ENCODE measurements at places on chromosomes 16 and 17.
A peak's percentile ranks its signal among the peaks of the same experiment; 100 is the strongest.

- DNase-seq, result no peak
Measured at GRCh38 chr16:86946981-86947380, 368.6 kb downstream of the FOXL1 start.

- DNase-seq, result no peak
Measured at GRCh38 chr16:55010492-55011160, 80.0 kb downstream of the IRX5 start.

GRCh38 chr16:30820952-30821421 is 34.0 kb upstream of the ZNF629 start:
- DNase-seq, result no peak

DNA sequence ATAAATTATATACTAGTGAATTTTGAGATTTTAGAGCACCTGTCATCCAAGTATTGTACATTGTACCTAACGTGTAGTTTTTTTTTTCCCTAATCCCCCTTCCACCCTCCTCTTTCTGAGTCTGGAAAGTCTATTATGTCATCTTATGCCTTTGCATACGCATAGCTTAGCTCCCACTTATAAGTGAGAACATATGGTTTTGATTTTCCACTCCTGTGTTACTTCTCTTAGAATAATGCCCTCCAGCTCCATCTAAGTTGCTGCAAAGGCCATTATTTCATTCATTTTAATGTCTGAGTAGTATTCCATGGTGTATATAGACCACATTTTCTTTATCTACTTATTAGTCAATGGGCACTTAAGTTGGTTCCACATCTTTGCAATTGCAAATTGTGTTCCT is 177.0 kb upstream of the C16orf82 start:
- no peak for DNase-seq

DNA sequence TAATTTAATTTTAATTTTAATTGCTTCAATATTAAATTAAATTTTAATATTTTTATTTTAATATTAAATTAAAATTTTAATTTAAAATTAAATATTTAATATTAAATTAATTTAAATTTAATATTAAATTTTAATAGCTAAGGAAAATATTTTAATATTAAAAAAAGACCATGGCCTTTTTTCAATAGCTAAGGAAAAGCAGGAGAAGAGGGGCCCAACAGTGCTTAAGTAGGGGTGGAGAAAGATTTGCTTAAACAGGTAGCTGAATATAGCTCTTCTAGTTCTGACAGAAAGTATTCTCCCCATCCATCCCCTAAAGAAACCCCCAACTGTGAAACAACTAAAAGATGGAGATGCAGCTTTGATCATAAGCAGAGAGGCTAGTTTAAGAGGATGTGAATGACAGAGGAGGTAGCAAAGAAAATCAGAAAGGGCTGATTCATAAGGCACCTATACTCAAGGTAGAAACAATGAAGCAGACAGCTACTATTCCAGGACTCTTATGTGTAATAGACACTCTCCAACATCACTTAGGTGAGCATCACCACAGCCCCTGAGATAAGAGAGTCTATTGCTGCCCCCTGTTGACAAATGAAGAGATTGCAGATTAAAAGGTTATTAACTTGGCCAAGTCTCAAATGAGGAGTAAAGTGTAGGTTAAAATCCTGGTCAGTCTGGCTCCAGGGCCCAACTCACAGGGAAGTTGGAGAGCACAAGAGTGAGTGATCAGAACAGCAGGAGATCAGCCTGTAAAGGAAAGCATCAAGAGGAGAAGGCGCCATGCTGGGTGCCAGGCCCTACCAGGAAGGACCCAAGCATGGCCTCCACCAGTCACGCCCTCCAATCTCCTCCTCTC is 7.8 kb upstream of the RNASEK start:
- DNase-seq, result peak; percentile 54

DNA sequence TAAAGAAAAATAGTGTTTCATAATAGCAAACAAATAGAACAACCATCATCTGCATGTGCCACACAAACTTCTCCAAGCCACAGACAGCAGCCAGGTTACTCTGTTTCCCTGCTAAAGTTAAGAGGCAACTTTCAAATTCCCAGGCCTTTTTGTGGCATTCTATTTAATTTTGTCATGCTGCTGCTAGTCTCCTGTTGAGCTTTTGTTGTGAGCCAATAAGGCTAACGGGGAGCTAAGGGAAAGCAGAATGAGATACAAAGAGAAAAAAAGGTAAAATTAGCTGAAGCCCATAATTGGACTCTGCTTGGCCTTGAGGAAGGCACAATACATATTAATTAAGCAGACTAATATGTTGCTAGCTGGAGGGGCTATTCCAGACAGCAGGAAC is 74.7 kb upstream of the GNAO1 start:
- no peak for DNase-seq

DNA sequence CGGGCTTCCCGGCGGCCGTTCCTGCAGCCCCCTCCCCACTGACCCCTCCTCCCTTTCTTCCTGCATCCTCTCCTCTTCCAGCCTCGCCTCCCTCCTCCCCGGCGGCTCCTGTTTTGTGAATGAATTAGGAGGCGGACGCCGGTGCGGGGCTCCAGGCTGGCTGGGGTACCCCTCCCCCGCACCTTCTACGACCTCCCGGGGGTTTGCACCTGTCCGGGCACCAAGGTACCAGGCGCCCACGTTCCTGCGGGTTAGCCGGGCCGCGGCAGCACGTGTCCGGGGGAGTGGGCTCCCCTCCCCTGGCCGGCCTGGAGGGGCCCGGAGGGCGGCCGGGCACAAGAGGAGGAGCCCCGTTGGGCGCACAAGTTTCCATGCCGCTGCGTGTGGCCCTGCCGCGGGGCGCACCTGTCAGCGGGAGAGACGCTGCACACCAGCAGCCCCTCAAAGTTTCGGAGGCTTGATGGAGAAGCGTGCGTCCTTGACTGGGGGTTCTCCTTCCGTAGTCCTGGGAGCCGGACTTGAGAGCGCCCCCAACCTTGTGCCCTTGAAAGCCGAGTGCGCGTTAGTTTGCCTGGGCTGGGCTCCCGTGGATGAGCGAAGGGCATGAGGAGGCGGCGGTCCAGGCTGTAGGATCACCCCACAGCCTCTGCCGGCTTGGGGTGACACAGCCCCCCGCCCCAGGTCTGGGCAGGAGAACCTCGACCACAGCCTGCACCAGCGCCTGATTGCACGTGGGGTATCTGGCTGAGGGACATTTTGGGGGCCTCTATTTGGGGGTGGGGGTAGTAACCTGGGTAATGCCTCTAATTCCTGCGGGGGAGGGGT is 1.2 kb downstream of the HAS3 start:
- DNase-seq, result peak; percentile 26

DNA sequence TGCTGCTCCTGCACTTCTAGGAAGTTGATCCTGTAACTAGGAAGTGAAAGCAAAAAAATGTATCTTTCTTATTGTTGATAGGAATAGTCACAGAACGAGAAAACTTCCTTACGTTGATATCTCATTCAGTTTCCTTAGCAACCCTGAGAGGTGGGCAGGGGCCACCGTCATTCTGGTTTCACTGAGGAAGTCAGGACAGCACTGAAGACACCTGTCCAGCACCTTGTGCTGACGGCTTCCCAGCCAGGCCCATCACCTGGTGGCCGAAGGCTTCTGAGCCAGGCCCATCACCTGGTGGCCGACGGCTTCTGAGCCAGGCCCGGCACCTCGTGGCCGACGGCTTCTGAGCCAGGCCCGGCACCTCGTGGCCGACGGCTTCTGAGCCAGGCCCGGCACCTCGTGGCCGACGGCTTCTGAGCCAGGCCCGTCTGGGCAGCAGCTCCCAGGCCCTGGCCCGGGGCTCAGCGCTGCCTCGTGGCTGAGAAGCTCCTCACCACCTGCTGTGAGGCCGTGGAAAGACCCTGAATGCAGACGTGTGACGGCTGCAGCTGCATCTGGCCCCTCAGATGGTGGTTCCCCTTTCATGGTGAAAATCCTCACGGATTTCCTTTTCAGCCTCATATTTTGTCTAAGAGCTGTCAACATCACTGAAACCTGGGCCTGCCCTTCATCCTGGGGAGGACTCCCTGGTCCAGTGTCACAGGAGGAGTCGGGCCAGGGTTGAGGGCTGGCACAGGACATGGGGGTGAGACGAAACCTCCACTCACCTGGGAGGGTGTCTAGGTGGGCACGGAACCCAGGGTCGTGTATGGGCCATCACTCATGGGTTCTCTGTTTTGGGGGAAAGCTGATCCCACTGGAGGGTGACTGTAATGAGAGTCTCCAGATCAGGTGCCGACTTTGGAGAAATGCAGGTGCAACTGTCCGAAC is 33.0 kb upstream of the ZNF750 start:
- no peak for DNase-seq

DNA sequence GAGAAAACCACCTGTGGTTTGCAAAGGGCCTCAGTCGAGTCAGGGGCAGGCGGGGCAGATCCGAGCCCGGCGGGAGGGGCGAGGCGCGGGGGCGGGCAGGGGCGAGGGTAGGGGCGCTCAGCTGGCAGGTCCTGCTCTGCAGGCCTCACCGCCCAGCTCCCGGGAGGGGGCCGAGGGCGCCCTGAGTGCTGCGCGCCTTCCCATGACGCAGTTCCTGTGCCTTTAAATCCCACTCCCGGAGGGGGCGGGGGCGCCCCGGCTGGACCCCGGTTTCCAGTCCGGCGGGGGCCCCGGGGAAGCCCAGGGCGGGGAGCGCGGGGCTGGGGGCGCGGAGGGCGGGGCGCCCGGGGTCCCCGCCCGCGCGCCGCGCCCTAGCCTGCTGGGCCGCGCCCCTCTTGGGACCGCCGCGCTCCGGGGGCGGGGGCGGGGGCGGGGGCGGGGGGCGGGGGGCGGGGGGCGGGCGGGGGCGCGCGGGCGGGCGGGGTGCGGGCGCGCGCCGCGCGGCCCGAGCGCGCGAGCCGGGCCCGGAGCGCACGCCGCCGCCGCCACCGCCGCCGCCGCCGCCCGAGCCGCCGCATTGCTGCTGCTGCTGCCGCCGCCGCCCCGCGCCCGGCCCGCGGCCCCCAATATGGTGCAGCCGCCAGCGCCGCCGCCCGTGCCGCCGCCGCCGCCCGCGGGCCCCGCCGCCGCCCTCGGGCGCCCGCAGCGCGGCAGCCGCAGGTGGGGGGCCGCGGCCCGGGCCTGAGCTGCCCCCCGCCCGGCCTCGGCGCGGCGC is at the start of gene JPH3:
Gene JPH3 (plus strand): TSS at position 508 of the 775 bp plus-strand sequence. CDS start 639 bp downstream, outside the sequence.
- peak; percentile 73 for DNase-seq

- DNase-seq, result no peak
Measured at GRCh38 chr16:85222155-85222863, 110.0 kb upstream of the CIBAR2 start.

DNA sequence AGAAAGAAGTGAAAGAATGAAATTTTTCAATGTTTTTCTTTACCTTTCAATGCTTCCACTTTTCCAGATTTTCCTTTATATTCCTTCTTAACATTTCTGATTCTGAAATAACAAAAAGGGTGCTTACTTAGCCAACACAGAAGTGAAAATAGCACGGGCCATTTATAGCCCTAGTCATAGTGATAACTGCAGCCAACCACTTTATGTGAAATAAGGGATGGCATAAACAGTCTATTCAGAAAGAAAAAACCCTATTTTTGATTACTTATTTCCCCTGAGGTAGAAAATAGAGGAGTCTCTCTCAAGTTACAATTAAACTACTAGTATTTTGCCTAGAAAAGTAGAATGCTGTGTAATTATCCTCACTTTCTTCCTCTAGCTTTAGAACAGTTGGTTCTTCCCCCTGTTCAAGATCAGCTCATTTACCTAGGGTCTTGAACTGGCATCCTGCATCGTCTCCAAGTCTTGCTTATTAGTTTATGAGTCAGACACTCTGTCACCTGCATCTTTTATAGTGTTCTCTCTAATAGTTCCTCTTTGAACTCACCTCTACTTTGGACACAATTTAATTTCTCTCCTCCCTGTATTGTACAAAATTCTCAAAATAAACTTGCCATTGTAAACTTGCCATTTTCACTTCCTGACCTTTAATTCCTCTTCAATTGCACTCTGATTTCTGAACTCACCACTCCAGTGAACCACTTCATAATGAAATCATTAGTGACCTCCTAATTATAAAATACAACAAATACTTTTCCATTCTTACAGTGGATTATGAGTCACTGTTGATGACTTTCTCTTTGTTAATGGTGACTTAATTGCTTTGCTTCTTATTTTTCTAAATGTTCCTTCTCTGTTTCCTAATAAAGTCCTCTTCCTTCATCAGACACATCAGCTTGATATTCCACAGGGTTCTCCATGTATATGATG is 23.6 kb downstream of the ABCA6 start:
- no peak for DNase-seq

GRCh38 chr17:28227316-28228108 is 91.5 kb upstream of the TMEM97 start:
- DNase-seq, result no peak

- no peak for DNase-seq
Measured at GRCh38 chr16:52346709-52347108, 200.2 kb downstream of the TOX3 start.

DNA sequence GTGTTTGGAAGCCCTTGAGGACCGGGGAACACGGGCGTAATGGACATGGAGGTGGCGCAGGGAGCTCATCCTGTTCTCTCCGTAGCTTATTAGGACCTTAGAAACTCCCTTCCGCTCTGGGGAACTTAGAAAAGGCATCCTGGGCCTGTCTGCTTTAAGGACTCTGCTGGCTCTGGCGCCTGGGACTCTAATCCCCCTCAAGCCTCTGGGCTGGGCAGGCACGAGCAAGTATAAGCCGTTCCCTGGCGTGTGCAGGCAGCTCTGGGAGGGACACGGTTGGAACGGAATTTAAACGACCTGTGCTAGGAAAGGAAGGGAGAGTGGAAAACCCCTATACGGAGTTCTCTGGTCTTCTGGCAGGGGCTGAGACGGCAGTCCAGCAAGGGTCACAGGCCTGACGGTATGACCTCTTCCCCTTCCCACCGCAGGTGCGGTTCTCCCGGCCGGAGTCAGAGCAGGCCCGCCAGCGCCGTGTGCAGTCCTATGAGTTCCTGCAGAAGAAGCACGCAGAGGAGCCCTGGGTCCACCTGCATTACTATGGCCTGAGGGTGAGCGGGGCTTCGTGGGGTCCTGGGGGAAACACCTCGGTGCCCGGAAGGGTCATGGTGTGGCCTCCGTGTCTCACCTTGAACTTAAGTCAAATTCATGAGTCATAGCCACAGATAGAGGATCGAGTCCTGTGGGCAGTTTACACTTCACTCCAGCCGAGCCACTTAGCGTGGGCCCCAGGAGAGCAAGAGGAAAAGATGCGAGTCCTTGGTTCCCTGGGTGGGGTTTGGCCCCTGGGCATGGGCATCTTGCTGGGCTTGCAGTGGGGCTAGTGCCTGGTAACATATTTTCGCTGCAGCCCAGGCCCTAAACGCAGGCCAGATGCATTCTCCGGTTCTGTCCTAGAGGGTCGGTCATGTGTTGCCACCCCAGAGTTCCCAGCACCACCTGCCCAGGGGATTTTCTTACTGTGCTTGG is 17.7 kb downstream of the POLR3E start:
- DNase-seq, result no peak
